ENCODE measurements at places on chromosomes 2 and 18.

GRCh38 chr2:132974467-132975095 is 304.6 kb upstream of the LYPD1 start:
- no peak for DNase-seq

GRCh38 chr2:120269076-120269744 is 16.6 kb downstream of the RALB start:
- DNase-seq = no peak

- DNase-seq = no peak
Measured at GRCh38 chr2:235793163-235793752, 299.4 kb downstream of the AGAP1 start.

DNA sequence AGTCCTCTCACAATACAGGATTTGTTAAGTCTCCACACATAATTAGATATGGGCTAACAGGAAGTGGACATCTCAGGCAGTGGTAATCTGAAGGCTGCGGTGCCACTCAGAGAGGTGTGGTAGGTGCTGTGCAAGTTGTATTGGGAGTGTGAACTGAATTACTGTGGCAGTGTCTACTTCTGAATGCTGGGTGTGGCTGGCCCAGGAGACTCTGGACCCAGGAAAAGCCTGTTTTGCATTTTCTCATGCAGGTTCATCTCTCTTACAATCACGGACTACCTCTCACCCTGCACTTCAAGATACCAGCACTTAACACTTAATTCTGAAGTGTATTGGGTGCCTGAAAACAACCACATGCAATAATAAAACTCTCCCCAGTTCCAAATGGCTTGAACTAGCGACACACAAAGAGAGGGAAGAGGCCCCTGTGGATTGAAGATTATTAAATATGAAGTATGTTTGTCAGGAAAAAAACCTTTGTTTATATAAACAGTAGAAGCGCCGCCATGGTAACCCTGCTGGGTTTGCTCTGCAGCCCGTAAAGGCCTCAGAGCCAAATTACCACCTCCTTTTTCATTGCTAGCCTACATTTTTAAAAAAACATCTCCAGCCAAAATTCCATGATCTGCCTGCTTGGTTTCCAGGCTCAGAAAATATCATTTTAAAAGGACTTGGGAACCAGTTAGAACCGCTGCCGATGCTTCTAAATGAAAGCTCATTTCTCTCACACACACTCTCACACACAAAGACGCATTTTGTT is 77.5 kb downstream of the GFPT1 start:
- DNase-seq = no peak

GRCh38 chr2:19675856-19676460 is 225.8 kb downstream of the TTC32 start:
- no peak for DNase-seq

GRCh38 chr2:80363791-80364349 is 59.3 kb upstream of the LRRTM1 start:
- no peak for DNase-seq

DNA sequence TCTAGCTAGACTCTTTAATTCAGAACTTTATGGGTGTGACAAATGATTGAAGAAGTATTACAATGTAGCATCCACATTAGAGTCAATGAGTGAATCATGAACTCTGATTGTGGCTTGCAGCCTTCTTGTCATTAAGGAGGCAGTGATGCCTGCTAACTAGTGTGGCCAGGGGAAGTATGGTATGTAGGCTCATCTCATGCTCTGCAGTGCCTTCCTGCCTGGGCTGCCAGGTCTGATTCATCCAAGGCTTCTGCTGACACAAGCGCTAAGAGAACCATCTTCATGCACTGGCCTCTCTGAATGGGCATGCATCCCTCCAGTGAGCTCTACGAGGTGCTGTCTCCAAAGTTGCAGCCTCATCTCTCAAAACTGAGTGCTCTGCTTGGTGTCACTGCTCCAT is 144.3 kb downstream of the MTCL1 start:
- DNase-seq = no peak

Data from germinal center (tissue), 1 donor.